ENCODE measurements at places on chromosomes 7 and 10.

DNA sequence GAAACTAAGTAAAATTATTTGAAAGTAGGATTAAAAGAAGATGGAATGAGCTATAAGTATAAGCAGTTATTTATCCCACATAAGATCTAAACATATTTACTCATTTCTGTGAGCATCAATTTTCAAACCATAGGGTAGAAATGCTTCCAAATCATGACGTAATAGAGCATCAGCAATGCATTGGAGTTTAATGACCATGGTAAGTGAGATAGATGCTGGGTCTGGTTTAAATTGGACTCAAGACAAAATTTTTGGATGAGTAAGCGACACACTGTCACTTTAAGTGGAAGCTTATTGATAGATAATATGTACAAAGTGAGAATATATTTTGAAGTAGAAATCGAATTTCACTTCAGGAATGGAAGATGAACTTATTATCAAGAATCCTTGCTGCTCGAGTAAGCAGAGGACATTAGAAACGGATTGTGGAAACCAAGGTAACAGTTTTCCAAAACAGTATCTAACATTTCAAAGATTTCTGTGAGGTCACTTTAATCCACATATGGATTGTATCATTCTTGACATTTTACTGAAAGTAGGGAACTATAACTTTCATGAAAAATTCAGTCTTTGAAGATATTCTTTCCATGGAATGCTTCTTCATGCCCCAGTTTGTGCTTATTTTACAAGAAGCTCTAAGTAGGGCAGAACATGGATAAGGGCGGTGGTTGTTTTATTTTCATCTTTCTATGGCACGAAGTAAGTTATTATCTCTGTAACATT lies 85.8 kb downstream of the AGMO start:
- H3K36me3 ChIP-seq = no peaks in the 10 kb centered on the region
- H3K4me3 ChIP-seq = no peak overlapping the region
- H3K27me3 ChIP-seq = no peaks in the 10 kb centered on the region
- no peak overlapping the region for H3K27ac ChIP-seq
- no peaks in the 10 kb centered on the region for H3K4me1 ChIP-seq
- no peak for DNase-seq

DNA sequence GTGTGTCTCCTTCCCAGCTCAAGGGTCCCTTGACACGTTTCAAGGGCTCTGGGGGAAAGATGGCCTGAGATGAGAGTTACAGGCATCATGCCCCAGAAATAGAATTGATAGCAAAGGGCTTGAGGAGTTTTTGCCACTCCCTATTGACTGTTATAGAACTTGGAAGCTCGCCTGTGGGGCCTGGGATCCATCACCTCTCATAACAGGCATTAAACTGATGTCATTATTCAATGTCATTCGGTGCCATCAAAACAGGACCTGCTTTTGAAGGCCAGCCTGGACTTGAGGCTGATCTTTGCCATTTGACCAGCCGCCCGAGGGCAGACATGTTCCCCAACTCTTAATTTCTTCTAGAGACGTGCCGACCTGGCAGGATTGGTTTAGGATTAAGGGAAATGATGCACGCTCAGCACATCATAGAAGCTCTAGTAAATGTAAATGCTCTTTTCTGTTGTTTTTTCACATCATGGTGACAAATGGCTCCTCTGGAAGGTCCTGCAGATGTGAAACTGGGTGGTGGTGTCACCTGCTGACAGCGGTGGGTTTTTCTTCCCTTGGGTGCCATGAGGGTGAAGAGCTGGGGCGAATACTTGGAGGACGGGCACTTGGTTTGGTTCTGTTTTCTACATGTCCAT lies 16.7 kb upstream of the KLF6 start:
- DNase-seq = no peak
- peaks cover 11% of the 10 kb centered on the region for H3K4me1 ChIP-seq
- no peaks in the 10 kb centered on the region for H3K36me3 ChIP-seq
- H3K4me3 ChIP-seq = no peak overlapping the region
- peak overlapping the region; percentile 72 for H3K27ac ChIP-seq

DNA sequence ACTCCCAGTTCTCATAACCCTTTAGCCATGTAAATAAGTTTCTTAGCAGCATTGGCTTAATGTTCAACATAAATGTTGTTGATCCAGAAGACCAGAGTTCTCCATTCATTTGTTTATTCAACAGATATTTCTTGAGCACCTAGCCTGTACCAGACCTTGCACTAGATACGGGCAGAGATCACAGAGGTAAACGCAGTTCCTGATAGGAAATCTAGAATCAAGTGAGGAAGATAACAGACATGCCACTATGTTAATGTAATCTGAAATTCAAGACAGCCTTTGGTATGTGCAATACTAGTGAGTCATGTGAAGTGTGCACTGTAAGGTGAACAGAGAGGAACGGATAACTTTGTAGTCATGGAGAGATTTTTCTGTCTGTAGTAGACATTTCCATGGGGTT lies 3.0 kb downstream of the BUB3 start:
- H3K4me1 ChIP-seq = peaks cover 8% of the 10 kb centered on the region
- H3K27me3 ChIP-seq = peaks cover 13% of the 10 kb centered on the region
- no peak for DNase-seq
- H3K4me3 ChIP-seq = no peak overlapping the region
- H3K36me3 ChIP-seq = peaks cover 21% of the 10 kb centered on the region

DNA sequence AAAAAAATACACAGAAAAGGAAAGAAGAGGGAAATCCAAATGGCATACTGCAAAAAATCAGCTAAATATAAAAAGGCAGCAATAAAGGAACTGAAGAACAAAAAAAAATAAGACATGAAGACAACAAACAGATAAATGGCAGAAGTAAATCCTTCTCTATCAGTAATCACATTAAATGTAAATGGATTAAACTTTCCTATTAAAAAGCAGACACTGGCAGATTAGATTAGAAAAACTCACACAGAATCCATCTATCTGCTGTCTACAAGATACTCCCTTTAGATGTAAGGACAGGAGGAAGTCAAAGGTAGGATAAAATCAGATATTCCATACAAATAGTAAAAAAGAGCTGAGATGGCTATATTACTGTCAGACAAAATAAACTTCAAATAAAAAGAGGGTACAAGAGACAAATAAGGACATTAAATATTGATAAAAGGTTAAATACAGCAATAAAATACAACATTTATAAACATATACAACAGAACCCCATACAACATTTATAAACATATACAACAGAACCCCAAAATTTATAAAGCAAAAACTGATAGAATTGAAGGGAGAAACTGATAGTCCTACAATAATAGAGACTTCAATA lies 51.4 kb downstream of the CFAP70 start:
- H3K36me3 ChIP-seq = no peaks in the 10 kb centered on the region
- no peaks in the 10 kb centered on the region for H3K27me3 ChIP-seq
- H3K4me3 ChIP-seq = no peak overlapping the region
- H3K4me1 ChIP-seq = no peaks in the 10 kb centered on the region
- H3K27ac ChIP-seq = no peak overlapping the region
- no peak for DNase-seq

- no peaks in the 10 kb centered on the region for H3K36me3 ChIP-seq
- H3K27me3 ChIP-seq = no peaks in the 10 kb centered on the region
- DNase-seq = no peak
- H3K27ac ChIP-seq = no peak overlapping the region
Observed at GRCh38 chr10:120184547-120185337, 272.3 kb upstream of the PLPP4 start.

GRCh38 chr10:114021154-114021553 lies 22.5 kb upstream of the ADRB1 start:
- H3K4me1 ChIP-seq = peaks cover 8% of the 10 kb centered on the region
- no peak overlapping the region for H3K27ac ChIP-seq
- no peaks in the 10 kb centered on the region for H3K27me3 ChIP-seq
- no peak for DNase-seq
- no peaks in the 10 kb centered on the region for H3K36me3 ChIP-seq
- no peak overlapping the region for H3K4me3 ChIP-seq

DNA sequence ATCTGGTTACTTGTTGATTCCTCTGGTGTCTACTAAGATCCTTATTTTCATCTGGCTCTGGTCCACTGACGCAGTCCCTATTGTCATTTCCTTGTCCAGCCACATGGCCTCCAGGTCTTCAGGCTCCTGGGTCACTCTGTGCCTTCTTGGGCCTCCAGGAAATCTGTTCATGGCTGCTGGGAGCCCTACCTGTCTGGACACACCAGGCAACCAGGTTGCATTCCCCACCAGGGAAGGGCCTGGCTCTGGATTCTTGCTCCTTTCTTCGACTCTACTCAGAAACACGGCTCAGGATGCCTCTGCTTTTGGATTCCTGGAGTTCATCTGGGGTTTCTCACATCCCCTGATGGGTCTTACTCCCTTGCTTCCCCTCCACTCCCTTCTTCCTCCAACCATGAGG lies 8.0 kb upstream of the PPIF start:
- no peak overlapping the region for H3K4me3 ChIP-seq
- H3K36me3 ChIP-seq = no peaks in the 10 kb centered on the region
- H3K27ac ChIP-seq = no peak overlapping the region
- DNase-seq = no peak
- no peaks in the 10 kb centered on the region for H3K4me1 ChIP-seq
- no peaks in the 10 kb centered on the region for H3K27me3 ChIP-seq

All from lung (tissue), 17 donors.